ENCODE measurements at places on chromosomes 4 and X.
A peak's percentile ranks its signal among the peaks of the same experiment; 100 is the strongest.

GRCh38 chr4:86036736-86037135, 323.1 kb downstream of the MAPK10 start:
- DNase-seq = peak; percentile 55

GRCh38 chr4:119024102-119024501, 111.5 kb upstream of the MYOZ2 start:
- DNase-seq = no peak

DNA sequence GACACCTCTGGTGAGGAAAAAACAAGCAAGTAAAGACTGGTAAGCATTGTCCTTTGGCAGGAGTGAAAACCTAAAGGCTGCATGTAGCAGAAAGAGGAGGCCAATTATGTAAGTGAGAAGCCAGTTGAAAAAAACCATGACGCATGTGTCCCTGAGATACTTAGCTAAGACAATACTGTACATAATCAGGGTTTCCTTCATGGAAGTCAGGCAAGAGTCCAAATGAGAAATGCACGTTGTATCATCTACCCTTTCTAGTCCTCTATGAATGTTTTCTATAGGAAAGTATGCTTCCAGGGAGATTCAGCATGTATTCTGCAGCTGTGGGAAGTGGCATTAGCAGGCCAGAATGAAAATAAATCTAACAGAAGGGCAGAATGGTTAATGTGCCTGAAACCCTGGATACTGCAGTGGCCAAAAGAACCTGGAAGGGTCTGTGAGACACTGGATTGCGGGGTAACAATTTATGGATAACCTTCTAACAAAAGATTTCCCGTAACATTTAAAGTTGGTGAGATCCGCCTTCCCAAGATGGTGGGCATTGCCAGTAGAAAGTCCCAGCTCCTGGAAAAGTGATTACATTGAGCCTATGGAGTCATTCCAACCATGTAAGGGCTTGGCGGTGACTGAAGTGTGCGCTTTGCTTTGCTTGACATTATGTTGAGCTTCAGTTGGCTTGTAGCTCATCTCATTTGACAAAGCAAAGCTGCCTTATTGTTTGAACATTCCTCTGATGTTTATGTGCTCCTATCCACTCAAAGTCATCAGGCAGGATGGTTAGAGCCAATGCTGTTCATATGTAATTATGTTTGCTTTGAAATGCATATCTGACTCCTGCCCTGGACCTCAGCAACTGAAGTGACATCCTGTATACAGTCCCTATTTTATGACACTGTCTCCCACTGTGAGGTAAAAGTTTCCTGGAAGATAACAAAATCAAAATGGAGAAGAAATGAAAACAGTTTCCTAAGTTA, 200.4 kb downstream of the ARHGAP24 start:
- no peak for DNase-seq

DNA sequence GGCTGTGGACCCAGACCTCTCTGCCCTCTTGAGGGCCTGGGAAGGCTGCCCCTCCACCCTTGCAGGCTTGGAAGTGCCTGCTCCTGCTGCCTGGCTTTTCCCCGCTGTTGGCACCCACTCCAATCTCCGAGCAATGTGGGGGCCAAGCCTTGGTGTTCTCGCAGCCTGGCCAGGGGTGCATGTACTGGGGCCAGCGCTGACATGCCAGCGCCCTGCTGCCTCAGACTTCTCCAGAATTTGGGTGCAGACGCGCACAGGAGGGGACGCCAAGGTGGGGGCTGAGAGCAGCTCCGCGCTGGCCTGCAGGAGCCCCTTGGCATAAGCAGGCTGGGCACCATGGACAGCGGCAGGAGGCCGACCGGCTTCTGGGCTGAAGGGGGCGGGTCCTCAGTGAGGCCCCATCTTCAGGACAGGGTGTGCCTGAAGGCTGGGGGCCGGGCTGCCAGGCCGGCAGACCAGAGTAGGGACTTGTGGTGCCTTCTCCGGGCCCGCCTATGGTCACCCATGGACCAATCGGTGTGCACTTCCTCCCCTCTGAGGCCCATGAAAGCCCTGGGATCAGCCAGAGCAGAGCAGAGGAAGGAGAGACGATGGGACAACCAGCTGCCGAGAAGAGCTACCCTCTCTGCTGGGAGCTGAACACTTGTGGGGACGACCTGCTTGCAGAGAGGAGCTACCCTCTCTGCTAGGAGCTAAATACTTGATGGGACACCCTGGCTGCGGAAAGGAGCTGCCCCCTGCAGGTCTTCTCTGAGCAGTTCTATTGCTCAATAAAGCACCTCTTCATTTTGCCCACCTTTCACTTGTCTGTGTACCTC, 118.3 kb downstream of the DNAAF6 start:
- DNase-seq = peak; percentile 15

- DNase-seq = peak; percentile 74
These were observed 115.0 kb downstream of the SMIM20 start for GRCh38 chr4:26028793-26029567.

DNA sequence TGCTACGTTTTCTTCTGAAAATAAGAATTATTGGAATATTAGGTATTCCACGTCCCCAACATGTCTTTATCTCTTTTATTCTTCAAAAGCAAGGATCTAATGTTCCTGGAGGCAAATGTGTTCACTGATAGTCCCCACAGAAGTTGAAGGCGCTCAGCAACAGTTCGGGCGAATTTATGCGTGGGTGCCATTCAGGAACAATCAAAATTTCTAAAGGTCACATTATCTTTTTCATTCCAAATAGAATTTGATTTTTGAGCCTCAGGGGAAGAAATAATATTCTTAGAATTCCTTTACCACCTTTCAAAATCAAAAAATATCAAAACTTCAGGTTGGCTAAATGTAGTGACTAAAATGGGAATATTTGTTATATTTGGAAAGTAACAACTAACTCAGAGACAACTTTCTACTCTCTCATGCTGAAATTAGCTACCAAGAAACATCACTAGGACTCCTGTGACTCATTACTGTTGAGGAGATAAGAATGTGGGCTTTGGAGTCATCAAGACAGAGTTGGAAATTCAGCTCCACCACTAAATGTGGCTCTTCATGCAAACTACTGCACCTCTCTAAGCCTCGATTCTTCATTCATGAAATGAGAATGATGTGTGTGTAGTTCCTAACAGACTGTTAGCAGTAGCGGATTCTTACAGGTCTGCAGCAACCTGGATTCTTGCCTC, 72.3 kb upstream of the KIT start:
- peak; percentile 30 for DNase-seq

- no peak for DNase-seq
These were observed 16.8 kb downstream of the PF4 start for GRCh38 chr4:73964862-73965611.

DNA sequence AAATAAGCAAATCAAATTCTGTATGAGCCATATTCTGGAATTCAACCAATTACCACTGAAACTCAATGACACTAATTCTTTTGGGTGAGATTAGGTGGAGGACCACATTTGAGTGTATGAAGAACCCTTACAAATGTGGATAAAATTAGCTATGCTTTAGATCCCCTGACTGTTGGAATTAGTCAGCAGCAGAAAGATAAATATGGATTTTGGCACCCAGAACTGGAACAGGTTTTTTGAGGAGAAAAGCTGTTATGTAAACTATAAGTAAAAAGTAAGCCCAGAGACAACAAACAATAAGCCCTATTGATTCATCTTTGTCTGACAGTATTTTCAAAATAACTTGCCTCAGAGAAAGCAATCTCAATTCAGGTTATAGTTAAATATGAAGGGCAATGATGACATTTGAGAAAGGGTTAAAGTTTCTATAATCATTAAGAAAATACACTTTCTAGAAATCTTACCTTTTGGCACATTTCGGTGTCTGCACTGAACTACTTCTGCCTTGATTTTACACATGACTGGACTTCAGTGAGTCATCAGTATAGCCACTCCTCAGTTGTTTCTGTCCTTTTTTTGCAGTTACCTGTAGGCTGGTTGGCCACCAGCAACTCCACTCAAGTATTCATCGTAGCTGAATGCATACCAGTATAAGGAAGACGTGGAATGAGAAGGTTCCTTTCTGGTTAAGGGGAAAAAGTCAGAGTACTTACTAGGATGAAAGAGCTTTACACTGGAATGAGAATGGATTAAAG, 80.0 kb downstream of the KCTD8 start:
- no peak for DNase-seq

DNA sequence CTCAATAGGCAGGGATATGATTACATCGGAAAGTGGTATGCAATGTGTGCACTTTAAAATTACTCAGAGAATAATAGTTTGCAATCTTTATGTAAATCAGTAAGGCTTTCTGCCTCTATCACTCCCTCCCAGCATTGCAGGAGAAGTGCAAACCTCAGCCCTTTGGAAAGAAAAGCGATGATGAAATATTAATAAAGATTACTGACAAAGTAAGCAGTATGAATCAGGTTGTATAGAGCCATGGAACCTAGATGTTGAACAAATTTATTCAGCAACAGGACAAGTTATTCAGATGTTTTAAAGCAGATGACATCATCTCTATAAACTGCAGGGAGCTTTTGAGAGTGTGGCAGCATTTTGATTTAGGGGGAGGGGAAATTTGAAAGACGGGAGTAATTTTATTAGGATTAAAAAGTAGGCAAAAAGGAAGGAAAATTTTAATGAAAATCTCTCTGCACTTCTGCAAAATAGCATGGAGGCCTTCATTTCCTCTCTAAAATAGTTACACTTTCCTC, 631.7 kb upstream of the GRIA3 start:
- DNase-seq = peak; percentile 48

DNA sequence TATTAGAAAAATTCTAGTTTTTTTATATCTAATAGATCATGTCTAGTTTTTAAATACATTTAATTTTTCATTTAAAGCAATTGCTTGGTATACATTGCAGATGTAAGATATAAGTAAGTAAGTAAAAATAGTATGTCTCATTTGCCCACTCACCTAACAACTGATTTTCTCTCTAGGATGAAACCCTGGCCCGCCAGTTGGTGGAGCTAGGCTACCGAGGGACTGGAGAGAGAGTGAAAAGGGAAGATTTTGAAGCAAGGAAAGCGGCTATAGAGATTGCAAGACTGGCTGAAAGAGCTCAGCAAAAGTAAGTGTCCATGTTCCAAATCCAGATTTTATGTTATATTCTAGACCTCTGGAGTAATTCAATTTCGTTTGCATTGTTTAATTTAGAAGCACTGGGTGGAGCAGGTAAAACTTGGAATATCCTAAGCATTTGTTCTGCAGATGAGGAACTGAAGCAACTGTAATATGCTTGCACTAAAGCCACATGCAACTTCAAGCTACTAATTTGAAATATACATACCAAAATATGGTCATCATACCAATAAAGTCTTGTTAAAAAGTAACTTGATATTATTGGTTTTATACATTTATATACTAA, 27.1 kb downstream of the CFAP299 start:
- DNase-seq = peak; percentile 70

DNA sequence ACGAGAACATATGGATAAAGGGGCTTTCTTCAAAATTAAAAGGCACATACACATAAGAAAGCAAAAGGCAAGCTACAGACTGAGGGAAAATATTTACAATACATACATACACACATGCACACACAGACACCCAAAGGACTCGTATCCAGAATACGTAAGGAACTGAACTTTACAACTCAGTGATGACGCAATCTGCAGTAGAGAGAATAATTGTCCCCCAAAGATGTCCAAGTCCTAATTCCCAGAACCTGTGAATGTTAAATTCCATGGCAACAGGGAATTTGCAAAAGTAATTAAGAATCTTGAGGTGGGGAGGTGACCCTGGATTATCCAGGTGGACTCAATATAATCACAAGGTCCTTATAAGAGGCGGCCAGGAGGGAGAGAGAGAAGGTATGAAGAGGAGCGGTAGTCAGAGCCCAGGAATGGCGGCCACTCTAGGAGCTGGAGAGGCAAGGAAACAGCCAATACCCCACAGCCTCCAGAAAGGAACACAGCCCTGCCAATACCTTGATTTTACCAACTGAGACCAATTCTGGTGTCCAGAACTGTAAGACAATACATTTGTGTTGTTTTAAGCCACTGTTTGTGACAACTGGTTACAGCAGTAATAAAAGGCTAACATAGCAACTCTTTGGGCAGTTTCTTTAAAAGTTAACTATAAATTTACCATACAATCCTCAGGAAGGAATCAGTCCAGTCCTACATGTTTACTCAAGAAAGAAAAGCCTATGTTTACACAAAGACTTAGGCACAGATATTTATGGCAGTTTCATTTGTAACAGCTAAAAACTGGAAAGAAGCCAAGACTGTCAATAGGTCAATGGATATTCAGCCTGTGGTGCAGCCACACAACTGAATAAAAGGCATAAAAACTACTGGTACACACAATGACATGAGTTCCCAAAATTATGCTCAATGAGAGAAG, 27.3 kb upstream of the STS start:
- peak; percentile 47 for DNase-seq

DNA sequence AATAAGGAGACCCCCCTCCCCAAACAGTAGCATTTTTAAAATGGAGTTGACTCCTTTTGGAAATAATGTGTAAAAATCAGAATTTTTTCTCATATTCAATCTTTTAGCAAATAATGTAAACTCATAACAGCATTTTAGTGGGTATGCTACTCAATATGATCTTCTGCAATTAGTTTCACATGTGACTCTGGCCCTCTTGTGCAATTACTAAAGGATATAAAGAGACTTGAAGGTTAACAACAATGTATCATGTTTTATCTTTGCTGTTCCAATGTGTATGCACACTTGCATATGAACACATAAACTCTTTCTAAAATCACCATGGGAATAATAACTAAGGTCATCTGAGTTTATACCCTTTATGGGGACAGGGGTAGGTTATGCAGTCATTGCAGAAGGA, 39.9 kb upstream of the RXFP1 start:
- DNase-seq = peak; percentile 62

DNA sequence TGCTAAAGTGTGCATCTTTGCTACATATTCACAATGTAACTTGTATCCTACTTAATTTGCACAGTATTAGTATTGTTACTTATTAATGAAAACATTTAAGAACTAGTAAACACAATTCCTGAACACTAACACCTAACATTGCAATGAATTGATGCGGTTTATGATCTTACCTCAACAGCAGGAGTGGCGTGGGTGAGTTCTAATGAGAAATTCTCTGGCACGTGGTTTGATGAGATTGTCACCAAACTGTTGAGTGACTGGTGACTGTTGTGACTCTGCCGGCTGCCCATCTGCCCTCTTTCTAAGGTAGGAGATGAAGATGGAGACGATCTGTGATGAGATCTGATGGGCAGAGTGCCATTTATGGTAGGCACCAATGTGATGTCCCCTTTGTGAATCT, 2.9 kb downstream of the PCDH18 start:
- DNase-seq = peak; percentile 31

- no peak for DNase-seq
These were observed 34.6 kb upstream of the MID1 start for GRCh38 chrX:10654960-10655359.

Data from adipocyte (in vitro differentiated cells).